ENCODE measurements at places on chromosomes 13 and 19.

- DNase-seq, result no peak
These were observed 1251.0 kb downstream of the PCDH17 start for GRCh38 chr13:58882516-58882915.

DNA sequence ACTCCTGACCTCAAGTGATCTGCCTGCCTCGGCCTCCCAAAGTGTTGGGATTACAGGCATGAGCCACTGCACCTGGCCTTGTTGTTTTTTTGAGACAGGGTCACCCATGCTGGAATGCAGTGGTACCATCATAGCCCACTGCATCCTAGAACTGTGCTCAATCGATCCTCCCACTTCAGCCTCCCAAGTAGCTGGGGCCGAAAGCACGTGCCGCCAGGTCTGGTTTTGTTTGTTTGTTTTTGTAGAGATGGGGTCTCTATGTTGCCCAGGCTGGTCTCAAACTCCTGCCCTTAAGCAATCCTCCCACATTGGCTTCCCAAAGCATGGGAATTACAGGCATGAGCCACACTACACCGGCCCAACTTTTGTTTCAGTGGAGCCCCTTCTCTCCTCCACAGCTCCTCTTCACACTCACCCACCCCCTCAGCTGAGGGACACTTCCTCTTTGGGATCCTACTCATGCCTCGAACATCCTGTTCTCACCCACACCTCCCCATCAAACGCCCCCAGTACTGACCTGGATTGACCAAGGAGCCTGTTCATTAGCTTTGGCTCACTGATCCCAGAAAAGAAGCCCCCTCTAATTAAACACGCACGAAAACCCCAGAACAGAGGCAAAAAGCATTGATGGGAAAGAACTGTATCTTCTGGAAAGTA is 12.8 kb upstream of the CERS4 start:
- no peak for DNase-seq

GRCh38 chr13:66665991-66666390 is 564.1 kb downstream of the PCDH9 start:
- no peak for DNase-seq

GRCh38 chr19:13604902-13605586 is 98.8 kb upstream of the CACNA1A start:
- no peak for DNase-seq

DNA sequence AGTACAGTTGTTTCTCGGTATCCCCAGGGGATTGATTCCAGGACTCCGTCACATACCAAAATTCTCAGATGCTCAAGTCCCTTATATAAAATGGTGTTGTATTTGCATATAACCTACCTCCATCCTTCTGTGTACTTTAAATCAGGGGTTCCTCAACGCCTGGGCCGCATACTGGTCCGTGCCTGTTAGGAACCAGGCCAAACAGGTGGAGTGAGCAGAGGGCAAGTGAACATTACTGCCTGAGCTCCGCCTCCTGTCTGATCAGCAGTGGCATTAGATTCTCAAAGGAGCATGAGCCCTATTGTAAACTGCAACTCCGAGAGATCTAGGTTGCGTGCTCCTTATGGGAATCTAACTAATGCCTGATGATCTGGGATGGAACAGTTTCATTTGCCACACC is 42.2 kb upstream of the KCTD4 start:
- no peak for DNase-seq

- no peak for DNase-seq
These were observed 5.8 kb downstream of the ZIC2 start for GRCh38 chr13:99987154-99988019.

- no peak for DNase-seq
These were observed 403 bp upstream of the SIAH3 start for GRCh38 chr13:45851956-45852355.

DNA sequence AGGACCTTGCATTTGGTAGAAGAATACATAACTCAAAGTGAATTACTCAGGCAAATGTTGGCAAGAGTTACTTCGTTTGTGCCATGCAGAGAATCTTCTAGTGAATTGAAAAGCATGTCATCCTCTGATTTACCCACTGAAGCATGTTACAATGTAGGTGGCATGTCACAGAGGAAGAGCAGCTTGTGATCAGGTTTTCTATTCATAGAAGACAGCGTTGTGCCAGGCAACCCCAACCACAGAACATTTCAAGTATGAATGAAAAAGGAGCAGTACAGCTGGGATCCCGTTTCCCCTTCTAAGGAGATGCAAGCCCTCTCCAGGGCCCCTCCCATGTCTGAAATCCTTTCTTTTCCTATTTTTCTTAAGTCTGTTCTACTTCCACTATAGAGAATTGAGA is 6.0 kb upstream of the KATNAL1 start:
- DNase-seq, result no peak

- DNase-seq, result no peak
These were observed 10.3 kb downstream of the GNA15 start for GRCh38 chr19:3145909-3146676.

DNA sequence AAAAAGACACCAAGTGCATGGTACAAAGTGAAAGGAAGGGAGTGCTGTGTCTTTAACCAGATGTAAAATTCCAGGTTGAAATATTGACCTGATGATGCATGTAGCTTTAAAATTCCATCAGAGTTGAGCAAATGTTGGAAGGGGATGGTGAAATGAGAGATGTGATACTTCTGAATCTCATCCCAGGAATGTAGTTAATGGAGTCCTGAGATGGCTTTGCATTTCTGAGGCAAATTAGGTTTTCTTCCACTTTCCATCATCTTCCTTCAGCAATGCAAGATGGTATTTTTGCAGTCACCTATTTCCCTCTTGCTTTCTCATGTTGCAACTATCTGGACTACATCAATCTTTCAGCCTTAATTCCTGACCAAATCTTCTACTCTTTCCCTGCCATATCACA is 194.1 kb upstream of the MIR17HG start:
- no peak for DNase-seq

DNA sequence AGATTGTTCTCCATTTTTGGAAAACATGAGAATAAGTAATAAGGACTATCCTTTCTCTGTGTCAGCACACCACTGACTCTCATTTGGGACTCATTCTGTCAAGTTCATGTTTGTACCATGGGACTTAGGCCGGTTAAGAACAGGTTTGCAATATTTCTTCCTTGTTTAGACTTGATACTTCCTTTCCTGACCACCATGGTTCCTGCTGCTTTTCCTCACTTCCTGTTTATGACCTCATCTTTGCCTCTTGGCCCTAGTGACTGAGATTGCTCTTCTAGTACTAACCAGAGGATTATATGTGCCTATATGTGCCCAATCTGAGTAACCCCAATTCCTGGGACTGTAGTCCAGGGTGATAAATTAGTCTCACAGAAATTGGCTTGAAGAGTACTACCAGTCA is 32.5 kb upstream of the NDFIP2 start:
- no peak for DNase-seq

- DNase-seq, result no peak
These were observed 13.0 kb downstream of the TFDP1 start for GRCh38 chr13:113597391-113598080.

DNA sequence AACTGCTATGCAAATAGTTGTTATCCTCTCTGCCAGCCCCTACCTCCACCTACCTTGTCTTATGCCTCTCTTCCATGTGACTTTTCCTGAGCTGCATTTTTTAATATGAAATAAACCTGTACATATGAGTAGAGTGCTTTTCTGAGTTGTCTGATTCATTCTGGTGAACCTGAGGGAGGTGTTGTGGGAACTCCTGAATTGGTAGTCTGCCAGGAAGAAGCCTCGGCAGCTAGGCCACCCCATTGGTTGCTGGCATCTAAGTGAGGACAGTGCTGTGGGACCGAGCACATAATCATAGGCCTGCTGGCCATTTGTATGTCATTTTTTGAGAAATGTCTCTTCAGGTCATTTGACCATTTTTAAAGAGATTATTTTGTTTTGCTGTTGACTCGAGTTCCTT is 1146.8 kb downstream of the UQCRFS1 start:
- DNase-seq, result no peak

DNA sequence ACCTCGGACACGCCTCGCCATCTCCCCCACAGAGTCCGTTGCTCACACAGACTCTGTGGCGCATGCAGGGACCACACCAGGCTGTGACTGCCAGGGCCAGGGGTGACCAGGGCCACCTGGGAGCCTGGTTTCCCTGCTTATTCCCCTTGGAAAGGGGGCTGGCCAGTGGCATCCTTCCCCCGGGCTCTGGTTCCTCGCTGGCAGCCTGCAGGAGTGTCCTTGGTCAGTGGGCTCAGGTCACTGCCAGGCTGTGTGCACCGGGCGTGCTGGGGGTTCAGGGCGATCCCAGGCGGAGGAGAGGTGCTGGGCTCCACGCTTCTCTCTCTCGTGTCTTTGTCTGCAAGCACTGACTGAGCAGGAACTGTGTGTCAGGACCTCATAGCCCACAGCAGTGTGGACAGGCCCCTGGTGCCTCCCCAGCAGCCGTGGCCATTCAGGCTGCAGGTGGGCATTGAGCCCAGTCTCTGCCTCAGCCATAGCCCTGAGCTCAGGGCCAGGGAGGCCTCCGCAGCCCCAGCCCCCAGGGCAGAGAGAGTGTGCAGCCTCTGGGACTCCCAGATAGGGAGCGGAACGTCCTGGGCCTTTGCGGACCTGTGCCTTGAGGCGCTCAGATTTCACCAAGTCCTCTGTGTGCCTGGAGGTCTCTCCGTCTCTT is 6.5 kb downstream of the PIAS4 start:
- no peak for DNase-seq

DNA sequence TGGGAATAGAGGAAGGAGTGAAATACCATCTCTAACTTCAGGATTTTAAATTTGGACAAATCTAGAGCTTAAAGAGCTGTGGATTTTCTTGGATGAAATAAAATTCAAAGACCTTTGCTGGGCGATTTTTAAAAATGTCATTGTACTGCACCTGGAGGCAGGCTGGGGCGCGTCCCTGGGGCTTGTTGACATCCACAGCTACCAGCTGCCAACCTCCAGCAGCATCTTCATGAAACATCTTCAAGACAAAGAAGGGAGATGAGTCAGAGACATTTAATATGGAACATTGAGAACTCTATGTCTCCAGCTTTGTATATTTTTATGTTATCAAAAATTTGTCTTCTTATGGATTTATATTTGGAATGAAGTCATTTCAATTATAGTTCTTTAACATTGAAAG is 132.5 kb downstream of the NALCN start:
- no peak for DNase-seq

DNA sequence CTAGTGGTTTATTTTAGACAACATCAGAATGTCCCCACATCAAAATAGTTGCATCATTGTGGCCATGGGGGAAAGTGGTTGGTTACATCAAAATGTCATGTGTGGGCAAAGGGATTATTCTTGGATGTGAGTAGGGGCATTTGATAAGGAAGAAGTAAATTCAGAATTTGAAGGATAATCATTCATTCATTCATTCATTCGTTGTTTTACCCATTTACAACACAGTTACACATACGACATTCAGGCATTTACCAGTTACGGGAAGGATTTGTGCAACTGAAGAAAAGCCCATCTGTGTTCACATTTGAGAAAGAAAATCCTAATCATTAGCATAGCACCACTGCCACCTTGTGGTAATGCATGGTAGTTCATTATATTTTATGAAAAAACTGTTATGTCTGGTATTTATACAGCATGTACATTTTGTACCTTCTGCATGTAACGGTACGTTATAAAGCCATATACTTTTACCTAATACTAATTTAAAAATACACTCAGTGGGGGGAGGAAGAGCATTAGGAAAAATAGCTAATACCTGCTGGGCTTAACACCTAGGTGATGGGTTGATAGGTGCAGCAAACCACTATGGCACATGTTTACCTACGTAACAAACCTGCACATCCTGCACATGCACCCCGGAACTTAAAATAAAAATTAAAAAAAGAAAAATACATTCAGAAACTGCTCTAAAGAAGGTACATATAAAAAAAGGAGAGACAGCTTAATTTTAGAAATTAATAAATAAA is 62.1 kb downstream of the DGKH start:
- DNase-seq, result no peak

- DNase-seq, result no peak
These were observed 27.9 kb downstream of the PAN3 start for GRCh38 chr13:28166257-28166656.

All from CMK (cell line).